Activated B cell treated with CpG ODN at 0.5 μM for 24 hours (primary cell): ENCODE measurements at places on chromosomes 12 and 14.

- no peak for DNase-seq
These were observed 67.1 kb downstream of the DERA start for GRCh38 chr12:15977999-15978951.

GRCh38 chr12:69042970-69043369 is 110.0 kb upstream of the CPM start:
- DNase-seq = no peak

DNA sequence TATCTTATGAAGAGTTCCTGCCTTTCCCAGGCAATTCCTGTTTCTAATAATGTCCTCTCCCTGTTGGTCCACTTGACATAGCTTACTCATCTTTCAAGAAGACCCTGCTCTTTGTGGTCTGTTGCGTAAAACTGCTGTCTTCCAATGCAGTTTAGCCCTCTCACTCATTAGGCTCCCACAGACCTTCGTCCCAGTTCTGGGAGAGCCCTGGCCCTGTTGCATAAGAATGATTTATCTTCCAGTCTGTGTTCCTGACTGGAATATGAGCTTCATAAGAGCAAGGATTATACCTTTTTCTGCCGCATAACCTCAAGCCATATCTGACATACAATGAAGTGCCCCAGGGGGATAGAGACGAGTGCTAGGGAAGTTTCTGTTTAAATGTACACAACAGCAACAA is 365.9 kb upstream of the NOVA1 start:
- DNase-seq = no peak

GRCh38 chr12:121786440-121786825 is 7.1 kb downstream of the RHOF start:
- DNase-seq = no peak

- DNase-seq = no peak
These were observed 14.5 kb upstream of the TFCP2 start for GRCh38 chr12:51187370-51187987.

- DNase-seq = no peak
These were observed 254.8 kb upstream of the FKBP4 start for GRCh38 chr12:2539938-2540337.

GRCh38 chr14:54182419-54183045 is 214.3 kb upstream of the CDKN3 start:
- DNase-seq = no peak

DNA sequence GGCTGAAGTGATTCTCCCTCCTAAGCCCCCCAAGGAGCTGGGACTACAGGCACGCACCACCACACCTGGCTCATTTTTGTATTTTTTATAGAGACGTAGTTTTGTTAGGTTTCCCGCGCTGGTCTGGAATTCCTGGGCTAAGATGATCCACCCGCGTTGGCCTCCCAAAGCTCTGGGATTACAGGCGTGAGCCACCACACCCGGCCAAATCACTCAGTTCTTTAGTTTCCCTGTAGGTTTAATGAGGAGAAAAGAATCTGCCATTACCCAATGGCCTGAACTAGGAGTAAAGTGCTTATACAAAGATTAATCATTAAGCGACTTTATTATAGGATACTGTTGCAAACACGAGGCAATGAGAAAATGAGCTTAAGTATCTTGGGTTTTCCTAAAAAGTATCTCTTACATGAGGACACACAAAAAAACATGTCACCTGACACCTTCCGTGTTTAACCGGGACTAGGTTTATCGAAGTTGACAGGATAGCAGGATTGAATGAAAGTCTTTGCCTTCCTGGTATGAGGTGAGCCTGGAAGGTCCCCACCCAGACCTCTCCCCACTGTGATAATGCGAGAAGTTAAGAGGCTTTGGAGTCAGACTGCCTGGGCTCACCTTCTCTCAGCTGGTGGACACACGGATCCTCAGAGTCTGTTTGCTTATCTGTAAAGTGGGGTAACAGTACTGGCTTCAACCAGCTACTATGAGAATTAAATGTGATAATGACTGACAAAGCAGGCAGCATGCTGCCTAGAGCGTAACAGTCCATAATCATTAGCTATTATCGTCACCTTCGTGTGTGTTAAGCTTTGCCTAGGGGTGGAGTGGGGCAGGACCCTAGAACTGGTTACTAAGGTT is 133.5 kb upstream of the KRAS start:
- no peak for DNase-seq

- DNase-seq = no peak
These were observed 41.6 kb downstream of the UBE3B start for GRCh38 chr12:109518820-109519665.

DNA sequence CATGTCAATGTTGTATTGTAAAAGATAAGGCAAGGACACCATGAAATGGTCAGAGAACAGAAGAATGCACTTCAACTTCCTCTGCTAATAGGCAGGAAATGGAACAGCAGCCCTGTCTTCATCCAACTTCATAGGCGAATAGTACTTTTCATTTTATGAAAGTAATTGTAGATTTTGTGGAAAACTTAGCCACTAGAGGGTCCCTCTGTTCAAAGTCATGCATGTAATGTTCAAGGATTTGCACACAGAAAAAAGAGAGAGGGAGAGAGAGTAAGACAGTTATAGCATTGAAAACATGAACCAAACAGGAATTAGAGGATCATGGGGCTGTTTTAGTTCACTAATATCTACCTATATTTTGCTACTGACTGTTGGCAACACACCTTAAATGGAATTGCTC is 172.2 kb downstream of the FLRT2 start:
- DNase-seq = no peak

GRCh38 chr14:91249841-91250616 is 5.5 kb upstream of the GPR68 start:
- no peak for DNase-seq

DNA sequence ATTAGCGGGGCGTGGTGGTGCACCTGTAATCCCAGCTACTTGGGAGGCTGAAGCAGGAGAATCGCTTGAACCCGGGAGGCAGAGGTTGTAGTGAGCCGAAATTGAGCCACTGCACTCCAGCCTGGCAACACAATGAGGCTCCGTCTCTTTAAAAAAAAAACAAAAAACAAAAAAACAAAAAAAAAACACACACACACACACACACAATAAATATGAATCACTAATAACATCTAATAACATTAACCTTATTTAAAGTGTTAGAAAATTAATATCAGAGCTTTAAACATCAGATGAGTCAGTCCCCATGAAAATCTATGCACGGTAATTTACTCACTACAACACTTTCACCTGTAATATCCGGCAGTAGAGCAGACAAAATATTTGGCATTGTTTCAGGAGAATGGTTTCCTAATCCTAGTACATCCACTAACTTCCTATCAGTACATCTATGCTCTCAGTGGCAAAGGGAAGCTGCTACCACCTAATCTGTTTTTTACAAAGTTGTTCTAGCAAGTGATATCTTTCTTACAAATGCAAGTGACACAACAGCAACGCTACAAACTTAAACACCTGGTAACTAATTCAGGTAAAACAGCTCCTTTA is 36.2 kb downstream of the MED13L start:
- no peak for DNase-seq

- DNase-seq = no peak
These were observed 54.4 kb upstream of the MED13L start for GRCh38 chr12:116331876-116332275.

DNA sequence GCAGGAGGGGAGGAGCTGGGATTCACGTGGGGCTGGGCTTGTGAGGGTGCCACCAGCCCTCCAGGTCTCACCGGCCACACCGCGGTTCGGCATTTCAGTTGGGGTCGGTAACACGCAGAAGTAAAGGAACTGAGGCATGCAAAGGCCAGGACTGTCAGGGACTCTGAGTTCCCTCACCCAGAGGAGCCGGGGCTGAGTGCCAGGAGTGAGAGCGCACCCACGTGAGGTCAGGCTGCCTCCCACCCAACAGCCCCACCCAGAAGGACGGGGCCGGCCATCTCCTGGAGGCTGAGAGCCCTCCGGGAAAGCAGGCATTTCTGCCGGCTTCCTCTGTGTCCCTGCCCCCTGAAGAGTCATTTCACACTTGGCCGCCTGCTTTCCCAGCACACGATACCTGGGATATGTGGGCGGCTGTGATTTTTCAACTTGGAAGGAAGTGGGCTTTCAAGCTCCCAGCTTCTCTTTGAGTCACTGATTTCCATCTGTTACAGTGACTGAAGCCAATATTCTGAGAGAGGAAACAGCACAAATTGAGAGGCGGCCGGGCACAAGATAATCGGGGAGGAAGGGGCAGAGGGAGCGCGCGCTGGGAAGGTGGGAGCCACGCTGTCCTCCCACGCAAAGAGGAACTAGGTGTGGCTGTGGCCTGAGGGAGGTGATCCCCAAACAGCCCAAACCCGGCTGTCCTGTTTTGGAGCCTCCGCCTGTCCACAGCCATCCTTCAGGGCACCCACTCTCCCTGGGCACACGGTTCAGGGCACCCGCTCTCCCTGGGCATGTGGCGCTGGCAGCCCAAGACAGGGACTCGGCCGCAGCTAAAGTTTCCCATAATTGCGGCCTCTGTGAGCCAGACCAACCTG is 19.0 kb downstream of the GALNT9 start:
- DNase-seq = no peak

DNA sequence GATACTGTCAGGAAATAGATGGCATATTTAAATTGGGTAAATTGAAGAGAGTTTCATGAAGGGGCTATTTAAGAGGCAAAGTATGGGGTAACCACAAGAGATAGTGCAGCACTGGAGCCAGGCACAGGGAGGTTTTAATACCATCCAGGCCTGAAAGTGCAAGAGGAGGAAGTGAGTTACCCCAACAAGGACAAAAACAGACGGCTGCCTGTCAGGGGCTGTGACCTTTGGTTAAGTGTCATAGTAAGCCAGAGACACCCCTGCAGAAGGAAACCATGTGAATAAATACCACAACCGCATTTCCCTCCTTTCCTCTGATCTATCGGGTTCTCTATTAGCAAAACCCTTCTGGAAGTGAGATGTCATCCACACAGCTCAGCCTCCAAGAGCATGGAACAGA is 122.0 kb upstream of the DHRS4 start:
- DNase-seq = no peak

- no peak for DNase-seq
These were observed 229.1 kb upstream of the PDZRN4 start for GRCh38 chr12:40959041-40959440.

DNA sequence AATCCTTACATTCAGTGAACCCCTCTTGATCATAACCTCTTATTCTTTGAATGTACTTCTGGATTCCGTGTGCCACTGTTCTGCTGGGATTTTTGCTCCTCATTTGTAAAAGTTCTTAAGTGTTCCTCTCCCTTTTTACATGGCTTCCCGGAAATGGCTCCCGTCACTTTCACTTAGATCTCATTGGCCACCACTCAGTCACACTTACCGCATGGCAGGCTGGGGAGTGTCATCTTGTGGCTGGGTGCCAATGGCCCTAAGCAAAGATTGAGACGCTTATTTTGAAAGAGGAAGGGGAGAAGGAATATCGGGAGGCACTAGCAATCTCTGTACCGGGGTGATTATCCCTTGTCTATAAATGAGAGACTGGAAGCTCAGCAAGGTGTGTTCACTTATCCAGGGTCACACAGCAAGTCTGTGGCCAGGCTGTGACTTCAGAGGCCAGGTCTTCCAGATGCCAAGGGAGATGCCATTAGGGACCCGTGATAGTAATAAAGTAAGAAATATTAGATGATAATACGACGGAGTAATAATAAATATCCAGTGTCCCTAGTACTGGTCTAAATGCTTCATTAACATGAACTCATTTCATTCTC is 68.8 kb downstream of the RNFT2 start:
- no peak for DNase-seq

DNA sequence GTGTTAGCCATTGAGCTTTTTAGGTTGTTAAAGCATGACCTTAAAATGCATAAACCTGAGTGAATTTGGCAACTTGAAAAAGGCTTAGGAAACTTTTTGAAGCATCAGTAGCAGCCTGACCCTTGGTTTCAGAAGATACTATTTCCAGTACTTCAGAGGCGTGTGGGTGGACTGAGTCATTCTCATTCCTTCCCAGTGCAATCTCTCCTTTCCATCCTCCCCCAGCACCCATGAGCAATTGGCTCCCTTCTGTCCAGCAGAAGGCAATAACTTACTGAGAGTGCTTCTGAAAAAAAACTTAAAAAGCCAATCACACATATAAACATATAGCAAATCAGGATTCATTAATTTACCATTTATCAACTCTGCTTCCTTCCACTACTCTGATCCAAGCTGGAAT is 299.3 kb upstream of the STXBP6 start:
- DNase-seq = no peak

DNA sequence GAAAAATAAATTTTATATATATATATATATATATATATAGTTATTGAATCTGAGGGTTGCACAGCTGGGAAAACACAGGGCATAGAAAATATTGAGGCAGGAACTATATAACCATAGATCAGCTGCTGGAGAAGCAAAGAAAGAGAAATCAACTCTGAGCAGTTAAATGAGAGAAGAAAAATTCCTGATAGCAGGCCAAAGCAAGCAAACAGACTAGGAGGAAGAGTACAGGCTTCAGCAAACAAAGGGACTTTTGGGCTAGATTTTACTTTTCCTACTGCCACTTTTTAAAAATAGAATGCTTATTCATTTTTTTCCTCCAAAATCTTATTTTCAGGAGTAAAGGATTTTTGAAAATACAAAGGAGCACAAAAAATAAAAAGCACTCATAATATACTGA is 216.0 kb upstream of the PRKD1 start:
- no peak for DNase-seq

DNA sequence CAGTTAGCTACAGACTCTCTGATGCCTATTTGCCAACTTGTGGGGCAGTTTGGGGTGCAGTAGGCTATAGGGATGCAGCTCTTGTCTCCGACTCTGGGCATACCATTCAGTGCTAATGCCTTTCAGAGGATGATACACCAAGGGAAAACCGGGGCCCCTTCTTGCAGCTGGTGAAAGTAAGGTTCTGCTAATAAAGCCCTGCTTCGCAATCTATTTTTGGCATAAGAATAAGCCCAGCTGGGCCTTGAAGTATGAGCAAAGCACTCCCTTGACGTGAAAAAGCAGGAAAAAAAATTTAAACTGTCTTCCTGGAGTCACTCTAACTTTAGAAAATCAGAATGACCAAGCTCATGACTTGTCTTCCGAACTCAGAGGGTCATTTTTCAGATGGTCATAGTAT is 124.1 kb upstream of the RBM19 start:
- no peak for DNase-seq

- no peak for DNase-seq
These were observed 23.5 kb downstream of the CKAP4 start for GRCh38 chr12:106224355-106224706.

DNA sequence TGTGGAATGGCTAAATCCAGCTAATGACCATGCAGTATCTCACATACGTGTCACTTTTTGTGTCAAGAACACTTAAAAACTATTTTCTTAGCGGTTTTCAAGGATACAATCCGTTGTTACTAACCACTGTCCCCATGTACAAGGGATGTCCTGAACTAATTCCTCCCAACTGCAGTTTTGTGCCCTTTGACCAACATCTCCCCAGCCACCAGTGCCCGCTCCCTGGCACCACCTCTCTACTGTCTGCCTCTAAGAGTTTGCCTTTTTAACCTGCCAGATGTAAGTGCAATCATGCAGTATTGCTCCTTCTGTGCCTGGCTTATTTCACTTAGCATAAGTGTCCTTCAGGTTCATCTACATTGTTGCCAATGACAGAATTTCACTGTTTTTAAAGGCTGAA is 315.7 kb downstream of the TMEM121 start:
- no peak for DNase-seq

- DNase-seq = peak; percentile 28
These were observed 988 bp upstream of the TMEM263 start for GRCh38 chr12:106954462-106955376.
